ENCODE measurements at places on chromosomes 3 and 15.

GRCh38 chr3:54698054-54698453, 229.8 kb downstream of the LRTM1 start:
- DNase-seq = no peak

DNA sequence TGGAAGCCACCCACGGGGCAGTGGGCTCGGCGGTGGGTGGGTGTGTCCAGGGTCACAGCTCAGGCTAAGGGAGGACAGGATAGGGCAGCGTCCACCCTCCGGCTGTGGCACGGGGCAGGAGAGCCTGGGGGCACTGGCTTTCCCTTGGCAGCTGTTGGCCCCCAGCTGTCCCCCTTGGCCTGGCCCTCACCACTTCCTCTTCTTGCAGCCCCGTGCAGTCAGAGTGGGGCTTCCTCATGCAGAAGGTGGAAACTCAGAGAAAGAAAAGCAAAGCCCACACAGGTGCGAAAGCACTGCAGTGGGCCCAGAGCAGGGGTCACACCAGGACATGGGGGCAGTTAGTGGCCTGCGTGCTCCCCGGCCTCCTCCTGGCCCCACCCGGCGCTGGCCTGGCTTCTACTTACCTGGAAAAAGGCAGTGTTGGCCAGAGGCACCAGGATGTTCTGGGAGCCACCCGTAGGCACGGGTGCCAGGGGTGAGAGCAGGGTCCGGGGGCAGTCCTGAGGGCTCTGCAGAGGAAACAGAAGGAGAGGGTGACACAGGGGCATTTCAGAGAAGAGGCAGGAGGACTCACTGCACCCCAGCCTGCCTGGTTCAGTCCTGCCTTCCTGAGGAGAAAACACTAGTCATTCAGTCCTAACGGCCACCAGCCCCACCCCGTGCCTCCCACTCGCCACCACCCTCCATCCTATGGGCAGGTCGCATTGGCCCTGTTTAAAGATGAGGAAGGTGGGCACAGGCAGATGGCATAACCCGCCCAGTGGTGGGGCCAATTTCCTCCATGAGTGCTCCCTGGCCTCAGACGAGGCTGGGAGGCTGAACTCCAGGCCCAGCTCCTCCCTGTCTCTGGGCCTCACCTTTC, 28.3 kb downstream of the PLXND1 start:
- no peak for DNase-seq

DNA sequence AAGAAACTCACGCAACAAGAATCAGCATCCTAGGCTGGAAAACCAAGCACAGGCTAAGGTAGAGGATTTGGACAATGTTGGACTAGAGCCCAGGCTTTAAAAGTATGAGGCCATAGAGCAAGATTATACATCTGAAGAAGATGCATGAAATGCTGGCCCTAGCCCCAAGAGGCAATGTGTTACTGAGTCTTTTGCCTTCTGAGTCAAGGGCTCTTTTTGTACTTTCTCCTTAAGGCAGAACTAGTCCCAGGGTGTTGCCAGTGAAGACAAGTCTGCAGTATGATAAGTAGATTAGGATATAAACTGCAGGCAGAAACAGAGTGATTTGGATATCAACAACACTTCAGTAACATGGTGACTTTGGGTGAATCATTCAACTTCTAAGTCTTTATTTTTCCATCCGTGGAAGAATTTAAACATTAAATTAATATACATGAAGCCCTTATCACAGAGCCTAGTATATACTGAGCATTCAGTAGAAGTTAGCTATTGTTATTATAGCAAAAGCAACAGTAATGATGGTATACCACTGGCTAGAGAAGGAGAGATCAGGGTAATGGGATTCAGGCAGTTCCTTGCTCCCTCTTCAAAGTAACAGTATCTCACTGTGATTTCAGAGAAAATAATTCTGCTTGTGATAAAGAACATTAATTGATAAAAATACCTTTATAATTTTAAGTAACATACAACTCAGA, 99.9 kb upstream of the MLF1 start:
- no peak for DNase-seq

- peak; percentile 6 for DNase-seq
These were observed 213.1 kb downstream of the FGF12 start for GRCh38 chr3:192514081-192514753.

GRCh38 chr3:194956697-194957396, 271.2 kb downstream of the FAM43A start:
- DNase-seq = no peak

- DNase-seq = no peak
These were observed 38.5 kb upstream of the FOXP1 start for GRCh38 chr3:71621825-71622537.

GRCh38 chr3:12601072-12601471, 44.2 kb downstream of the MKRN2 start:
- DNase-seq = no peak

DNA sequence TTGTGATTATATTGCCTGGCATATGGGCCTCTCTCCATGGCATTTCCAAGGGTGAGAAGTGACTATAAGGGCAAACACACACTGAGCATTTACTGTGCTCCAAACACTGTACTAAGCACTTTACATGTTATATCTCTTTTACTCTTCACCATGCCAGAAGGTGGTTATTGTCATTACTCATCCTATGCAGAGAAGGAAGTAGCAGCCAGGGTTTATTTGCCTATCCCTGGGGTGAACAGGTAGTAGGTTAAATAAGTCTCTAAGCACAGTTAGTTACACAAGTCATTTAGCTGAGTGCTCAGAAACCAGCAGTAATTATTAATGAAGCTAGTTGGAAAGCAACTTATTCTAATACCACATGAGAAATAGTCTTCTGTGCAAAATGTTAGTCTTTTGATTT, 109.9 kb upstream of the SYNPR start:
- DNase-seq = no peak

DNA sequence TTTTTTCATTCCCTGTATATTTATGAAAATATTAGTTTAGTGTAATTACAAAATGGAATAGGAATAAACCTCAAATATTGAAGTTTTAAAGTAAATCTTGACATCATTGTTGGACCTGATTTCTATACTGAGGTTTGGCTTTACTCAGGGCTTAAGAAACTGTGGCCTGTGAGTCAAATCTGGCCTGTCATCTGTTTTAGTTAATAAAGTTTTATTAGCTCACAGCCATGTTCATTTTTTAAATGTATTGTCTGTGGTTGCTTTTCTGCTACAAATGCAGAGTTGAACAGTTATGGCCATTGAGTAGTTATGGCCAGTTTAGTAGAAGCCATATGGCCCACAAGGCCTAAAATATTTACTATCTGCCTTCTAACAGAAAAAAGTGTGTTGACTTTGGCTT, 80.7 kb downstream of the DIPK2A start:
- no peak for DNase-seq

DNA sequence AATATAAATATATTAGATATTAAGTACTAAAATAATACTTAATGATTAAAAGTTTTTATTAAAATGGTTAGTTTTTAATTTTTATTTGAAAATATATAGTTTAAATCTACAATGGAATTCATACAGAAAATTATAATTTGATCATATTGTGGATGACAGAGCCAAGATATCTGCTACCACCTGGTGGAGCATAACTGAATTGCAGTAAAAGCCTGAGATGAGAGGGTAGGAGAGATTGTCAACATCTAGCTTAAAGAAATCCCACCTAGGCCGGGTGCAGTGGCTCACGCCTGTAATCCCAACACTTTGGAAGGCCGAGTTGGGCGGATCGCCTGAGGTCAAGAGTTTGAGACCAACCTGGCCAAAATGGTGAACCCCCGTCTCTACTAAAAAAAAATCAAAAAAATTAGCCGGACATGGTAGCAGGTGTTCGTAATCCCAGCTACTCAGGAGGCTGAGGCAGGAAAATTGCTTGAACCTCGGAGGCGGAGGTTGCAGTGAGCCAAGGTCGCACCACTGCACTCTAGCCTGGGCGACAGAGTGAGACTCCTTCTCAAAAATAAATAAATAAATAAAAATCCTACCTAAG, 25.1 kb upstream of the CSTA start:
- DNase-seq = peak; percentile 63

- DNase-seq = peak; percentile 15
These were observed 30.9 kb downstream of the DAG1 start for GRCh38 chr3:49500732-49501609.

DNA sequence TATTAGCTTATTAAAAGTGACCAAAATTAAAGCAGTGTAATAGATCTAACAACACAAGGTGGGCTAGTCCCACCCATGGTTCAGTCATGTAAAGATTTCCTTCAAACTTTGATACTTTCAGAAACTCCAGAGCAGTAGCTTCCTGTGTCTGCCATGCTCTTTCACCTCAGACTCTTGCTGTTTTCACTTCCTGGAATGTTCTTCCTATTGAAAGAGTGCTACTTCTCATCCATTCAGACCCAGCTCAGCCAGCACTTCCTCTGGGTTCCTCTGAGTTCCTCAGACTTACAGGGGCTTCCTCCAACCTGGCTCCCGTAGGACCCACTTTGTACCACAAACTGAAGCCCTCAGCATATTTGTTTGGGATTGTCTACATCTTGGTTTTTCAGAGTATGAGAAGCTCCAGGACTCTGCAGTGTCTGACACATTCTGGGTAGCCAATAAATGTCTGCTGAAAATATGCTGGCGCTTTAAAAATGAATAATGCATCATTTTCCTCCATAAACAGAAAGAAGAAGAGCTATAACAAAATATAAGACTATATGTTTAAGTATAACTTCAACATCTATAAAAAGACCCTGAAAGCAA, 18.0 kb downstream of the NCEH1 start:
- no peak for DNase-seq

DNA sequence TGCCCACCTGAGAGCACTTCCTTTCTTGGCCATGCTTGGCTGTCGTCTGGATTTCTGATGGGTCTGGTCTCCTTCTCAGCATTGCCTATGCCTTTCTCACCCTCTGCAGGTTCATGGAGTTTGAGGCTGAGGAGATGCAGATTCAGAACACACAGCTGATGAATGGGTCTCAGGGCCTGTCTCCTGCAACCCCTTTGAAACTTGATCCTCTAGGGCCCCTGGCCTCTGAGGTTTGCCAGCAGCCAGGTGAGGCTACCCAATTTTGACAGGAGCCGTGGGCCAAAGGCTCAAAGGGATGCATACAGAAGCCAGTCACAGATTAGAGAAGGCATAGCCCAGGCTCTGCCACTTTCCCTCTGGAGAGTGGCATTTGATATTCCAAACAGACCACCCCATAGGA, 10.5 kb downstream of the NUTM1 start:
- no peak for DNase-seq

GRCh38 chr15:88890495-88890894, 4.8 kb downstream of the HAPLN3 start:
- DNase-seq = no peak

Measured in activated CD4-positive, alpha-beta T cell treated with anti-CD3 and anti-CD28 coated beads, Interleukin-10, Interleukin-2, amounts not matched to agents 100 ng/mL and 50 ng/mL, durations not matched to agents 16 hours and 8 hours (primary cell).